ENCODE measurements at places on chromosomes 11 and 22.
A peak's percentile ranks its signal among the peaks of the same experiment; 100 is the strongest.

DNA sequence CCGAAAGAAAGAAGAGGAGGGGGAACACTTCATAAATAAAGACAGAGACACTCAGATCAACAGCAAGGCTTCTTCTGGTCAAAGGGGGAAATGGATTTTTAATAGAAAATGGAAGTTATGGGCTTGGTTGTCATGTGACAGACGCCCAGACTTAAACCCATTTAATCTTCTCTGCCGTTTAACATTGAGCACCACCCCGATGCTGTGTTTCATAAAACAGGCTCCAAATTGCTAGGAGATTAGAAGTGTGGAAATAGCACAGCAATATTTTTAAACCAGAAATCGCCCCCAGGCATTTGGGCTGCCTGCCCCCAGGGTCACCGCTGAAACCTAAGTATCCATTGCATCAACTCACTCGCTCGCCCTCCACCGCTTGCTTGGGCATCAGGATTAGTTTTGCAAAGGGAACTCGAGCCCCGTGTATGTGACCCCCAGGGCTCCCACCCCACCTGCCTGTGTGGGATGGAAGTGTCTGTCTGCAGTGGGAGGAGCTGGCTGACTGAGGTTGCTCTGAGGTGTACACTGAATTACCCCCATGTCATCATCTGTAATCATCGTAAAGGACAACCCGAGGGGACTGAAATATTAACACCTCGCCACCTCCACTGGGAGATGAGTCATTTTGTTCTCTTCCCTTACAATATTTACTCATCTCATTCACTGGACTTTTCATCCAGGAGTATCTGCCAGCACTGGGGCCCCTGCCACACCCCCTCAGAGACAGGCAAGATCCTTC lies 10.7 kb downstream of the DSCAML1 start:
- no peak for DNase-seq

DNA sequence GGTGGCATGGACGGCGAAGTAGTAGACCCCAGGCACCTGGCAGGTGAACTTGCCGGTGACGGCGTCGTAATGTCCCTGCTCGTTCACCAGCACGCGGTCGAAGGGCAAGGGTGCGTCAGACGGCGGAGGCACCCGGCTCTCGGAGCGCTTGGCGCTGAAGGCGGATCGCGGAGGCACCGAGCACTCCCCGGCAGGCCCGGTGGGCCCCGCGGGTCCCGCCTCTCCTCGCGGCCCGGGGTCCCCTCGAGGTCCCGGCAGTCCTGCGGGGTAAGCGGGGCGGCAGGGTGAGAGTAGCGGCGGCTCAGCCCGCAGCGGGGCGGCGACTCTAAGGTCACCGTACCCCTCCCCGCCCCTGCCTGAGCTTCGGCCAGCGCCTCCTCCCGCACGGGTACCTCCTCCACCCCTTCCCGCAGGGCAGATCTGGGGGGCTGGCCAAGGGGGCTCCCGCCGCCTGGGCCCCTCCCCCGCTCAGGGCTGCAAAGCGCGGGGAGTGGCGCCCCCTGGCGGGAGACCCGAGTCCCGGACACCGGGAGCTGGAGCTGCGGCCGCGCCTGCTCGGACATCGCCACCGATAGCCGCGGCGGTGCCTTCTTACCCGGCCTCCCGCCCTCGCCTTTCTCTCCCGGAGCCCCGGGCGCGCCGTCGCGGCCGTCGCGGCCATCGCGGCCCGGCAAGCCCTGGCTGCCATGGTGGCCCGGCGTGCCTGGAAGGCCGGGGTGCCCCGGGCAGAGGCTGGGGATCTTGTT lies 921 bp downstream of the C1QTNF5 start:
- peak; percentile 92 for DNase-seq

DNA sequence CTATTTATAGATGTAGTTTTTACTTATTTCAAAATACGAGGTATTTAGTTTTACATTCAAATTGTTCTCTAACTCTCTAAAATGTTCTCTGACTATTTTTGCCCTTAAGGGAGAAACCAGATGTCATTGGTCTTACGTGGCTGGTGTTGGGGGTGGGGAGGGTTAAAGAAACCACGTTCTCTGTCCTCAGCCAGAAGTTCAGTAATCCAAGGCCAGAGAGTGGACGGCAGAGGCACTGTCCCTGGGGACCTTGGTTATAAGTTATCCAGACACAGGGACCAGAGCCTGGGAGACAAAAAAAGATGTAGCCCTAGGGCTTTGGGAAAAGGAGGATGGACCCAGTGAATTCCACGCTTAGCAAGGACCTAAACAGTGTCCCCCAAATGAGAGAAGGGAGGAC lies 706 bp upstream of the OR51E1 start:
- no peak for DNase-seq

DNA sequence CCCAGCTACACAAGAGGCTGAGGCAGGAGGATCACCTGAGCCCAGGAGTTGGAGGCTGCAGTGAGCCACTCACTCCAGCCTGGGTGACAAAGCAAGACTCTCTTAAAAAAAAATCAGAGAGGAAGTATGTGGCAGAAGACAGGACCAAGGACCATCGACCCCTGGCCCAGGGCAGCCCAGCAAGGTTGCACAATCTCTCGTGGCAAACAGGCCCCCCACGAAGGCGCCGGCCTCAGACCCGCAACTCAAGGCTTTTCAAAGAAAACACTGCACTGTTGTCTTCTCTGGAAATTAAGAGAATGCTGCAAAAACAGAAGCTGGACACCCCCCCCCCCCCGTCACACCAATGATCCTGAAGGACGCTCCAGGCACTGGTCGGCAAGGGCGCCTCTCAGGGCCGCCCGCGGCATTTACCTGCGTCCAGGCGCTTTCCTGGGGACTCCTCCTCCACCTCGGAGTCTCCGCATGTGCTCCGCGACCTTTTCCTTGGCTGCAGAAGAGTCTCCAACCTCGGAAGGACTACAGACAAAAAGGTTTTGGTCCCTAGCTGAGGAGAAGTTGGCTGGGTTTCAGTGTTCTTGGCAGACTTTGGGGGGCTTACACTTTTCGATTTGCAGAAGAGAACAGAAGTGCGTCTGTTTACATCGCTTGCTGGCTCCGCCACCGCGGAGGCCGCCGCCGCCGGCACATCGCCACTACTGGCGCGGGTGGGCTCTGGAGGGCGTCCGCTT lies 40.5 kb downstream of the BRD1 start:
- DNase-seq: no peak

DNA sequence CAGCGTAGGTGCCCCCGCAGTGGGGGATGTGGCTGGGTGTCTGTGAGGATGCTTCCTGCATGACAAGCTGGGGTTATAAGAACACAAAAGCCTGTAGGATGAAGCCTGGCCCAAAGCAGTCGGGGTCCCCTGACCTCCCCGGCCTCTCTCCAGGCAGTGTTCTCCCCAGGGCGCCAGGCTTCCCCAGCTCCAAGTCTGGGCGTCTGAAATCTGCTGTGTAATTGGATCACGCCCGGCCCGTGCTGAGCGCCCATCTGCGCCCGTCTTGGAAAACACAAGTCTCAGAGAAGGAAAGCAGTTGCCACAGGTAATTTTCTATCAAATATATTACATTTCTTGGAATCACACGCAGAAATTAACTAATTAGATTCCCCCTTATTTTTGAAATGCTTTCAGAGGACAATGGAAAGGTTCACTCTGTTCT lies 233.3 kb downstream of the CTTN start:
- no peak for DNase-seq

- DNase-seq: no peak
Measured at GRCh38 chr11:44333271-44334218, 23.6 kb upstream of the ALX4 start.

DNA sequence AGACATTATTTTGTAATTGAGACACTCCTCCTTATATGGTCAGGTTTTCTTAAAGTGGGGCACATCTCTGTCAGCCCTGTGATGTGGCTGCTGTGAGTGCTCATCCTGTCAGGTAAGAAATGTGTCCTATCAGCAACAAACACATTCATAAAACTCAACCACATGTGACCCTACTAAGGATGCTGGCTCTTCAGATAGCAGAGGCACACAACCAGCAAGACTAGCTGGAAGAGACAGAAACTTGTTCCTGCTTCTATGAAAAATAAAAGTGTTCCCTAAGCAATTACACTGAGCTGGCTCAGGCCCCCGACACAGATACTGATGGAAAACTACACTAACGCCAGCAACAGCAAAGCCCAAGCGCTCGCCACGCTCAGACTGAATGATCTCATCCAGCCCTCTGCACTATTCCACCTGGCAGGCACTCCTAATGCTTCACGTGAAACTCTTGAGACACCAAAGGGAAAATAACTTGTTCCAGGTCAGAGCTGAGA lies 49.8 kb upstream of the CYP2D6 start:
- peak; percentile 30 for DNase-seq

- peak; percentile 6 for DNase-seq
Measured at GRCh38 chr11:34478845-34479663, 34.5 kb downstream of the ELF5 start.

Data from endodermal cell (in vitro differentiated cells).